ENCODE measurements at places on chromosomes 1 and 21. TPM values are rescaled to one million over a fixed set of nuclear protein-coding genes. Genes with fewer than 3 reads are reported as not detected.

- no peak for DNase-seq
Measured at GRCh38 chr1:245995474-245995873, 511.6 kb downstream of the SMYD3 start.

GRCh38 chr1:203379825-203380224, 28.9 kb upstream of the FMOD start:
- no peak for DNase-seq

- no peak for DNase-seq
Measured at GRCh38 chr1:88016947-88017346, 667.1 kb upstream of the PKN2 start.

DNA sequence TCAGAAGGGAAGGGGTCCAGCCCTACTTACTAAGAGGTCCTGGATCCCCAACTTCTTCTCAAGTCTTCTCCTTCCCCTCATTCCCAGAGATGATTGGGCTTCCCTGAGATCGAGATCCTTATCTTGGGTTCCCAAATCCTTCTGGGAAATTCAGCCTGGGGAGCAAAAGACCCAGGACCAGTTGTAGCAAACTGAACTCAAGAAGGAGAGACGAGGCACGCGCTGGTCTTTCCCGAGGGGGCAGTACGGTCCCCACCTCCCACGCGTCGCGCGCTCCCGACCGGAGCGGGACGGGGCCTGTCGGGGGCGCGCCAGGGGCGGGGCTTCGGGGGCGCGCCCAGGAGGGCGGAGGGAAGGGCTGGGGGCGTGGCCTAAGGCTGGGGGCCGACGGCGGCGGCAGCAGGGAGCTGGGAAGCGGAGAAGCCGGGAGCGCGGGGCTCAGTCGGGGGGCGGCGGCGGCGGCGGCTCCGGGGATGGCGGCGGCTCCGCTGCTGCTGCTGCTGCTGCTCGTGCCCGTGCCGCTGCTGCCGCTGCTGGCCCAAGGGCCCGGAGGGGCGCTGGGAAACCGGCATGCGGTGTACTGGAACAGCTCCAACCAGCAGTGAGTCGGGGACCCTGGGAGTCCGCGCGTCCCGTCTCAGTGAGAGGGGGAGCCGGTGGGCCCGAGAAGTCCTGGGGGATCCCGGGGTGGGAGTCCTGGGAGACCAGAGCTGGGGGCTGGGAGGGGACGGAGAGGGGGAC, at the start of gene EFNA3:
Gene EFNA3 (plus strand): TSS at position 369 of the 741 bp plus-strand sequence. CDS start 105 bp downstream, at position 474.
- DNase-seq, result no peak

DNA sequence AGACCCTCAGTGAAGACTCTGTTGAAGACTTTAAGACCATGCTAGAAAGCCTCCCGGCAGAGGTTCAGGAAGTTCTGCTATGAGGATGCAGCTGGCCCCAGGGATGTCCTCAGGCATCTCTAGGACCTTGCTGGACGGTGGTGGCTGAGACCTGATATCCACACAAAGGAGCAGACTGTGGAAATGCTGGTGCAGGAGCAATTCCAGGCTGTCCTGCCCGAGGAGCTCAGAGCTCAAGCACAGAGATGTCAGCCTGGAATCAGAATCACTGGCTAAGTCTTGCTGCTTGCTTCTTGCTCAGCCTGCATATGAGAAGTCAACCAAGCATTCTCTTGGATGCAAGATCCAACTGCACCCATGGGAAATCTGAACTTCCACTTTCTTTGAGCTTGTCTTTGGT, 22.0 kb upstream of the CDC42 start:
- DNase-seq, result no peak

- DNase-seq, result no peak
Measured at GRCh38 chr1:103256490-103256889, 148.2 kb upstream of the COL11A1 start.

DNA sequence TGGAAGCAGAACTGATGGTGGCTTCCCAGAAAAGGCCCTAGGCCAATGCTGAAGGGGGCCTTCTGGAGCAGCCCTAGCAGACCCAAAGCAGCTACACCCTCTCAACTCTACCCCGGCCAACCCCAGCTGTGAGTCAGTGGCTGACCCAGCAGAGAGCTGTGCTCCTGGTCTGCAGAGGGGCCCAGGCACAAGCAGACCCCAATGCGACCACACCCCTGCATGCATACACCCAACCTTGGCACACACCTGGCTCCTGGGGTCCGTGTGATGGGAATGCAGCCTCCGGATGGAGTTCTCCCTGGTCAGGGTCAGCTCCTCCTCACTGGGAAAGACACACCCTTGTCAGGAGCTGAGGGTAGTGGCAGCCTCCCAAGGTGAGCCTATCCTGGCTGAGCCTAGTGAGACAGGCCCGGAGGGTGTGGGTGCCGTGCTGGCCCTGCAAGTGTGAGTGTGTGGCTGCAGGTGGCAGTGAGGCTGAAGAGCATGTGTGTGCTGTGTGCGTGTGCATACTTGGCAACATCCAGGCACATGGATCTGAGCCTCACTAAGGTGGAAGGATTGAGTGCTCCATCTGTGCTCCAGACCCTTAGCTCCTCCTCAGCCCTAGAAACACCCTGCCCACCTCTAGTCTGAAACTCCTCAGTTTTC, 3.9 kb upstream of the ARHGAP30 start:
- DNase-seq, result no peak

DNA sequence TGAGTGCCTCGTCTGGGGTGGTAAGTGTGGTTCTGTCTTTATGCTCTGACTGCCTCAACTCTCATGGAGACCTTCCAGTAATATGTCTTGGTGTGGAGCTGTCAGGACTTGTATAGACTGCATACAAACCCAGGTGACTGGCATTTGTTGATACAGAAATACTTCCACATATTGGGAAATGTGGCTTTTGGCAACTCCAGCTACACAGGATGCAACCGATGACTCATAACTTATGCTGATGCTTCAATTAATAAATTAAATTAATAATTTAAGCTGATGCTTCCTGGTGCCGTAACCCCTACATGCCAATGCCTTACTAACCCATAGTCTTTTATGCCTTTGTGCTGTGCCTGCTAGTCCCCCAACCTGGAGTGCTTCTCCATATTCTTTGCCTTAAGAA, 72.3 kb upstream of the ARTN start:
- DNase-seq, result no peak

GRCh38 chr1:10818262-10819197, 22.1 kb upstream of the CASZ1 start:
- DNase-seq, result no peak

GRCh38 chr1:221309723-221310122, 430.5 kb downstream of the HLX start:
- no peak for DNase-seq

DNA sequence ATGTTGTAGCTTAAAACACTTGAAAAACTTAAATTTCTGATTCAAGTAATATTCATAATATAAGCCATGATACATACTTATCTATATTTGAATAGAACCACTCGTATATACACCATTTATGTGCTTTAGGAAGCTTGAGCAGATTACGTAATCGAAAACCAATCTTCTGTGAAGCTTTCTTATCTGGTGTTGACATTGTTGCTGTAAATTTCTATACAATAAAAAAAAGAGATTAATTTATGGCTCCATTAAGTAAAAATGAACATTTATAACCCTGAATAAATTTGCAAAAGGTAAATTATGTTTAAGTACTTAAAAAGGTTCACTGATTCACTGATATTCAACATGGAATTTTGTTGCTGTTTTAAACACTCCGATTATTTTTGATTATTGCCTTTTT, 21.4 kb downstream of the LIN9 start:
- no peak for DNase-seq

DNA sequence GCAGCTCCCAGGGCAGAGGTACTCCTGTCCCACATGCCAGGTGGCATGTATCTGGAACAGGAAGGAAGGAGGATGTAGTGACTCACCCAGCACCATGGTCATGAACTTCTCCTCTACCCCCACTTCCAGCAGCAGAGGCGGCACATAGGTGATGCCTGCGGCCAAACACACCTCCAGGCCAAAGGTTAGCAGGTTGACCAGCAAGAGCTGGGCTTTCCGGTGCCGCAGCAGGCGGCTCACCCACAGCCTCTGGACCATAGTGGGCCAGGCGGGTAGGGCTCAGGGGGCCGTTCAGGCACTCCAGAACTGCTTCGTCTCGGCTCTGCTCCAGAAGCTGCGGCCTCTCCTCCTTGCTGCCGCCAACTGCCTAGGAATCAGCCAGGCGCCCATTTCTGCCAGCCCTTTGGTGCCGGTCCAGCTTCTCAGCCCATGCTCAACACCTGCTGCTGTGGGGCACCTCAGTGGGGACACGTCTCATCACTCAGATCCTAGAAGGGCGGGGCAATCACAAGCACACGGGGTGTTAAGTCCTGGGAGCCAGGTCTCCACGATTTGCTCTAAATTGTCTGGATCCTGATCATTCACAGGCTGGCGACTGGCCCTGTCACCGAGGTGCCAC, 15.8 kb downstream of the SLC45A3 start:
- DNase-seq, result no peak

DNA sequence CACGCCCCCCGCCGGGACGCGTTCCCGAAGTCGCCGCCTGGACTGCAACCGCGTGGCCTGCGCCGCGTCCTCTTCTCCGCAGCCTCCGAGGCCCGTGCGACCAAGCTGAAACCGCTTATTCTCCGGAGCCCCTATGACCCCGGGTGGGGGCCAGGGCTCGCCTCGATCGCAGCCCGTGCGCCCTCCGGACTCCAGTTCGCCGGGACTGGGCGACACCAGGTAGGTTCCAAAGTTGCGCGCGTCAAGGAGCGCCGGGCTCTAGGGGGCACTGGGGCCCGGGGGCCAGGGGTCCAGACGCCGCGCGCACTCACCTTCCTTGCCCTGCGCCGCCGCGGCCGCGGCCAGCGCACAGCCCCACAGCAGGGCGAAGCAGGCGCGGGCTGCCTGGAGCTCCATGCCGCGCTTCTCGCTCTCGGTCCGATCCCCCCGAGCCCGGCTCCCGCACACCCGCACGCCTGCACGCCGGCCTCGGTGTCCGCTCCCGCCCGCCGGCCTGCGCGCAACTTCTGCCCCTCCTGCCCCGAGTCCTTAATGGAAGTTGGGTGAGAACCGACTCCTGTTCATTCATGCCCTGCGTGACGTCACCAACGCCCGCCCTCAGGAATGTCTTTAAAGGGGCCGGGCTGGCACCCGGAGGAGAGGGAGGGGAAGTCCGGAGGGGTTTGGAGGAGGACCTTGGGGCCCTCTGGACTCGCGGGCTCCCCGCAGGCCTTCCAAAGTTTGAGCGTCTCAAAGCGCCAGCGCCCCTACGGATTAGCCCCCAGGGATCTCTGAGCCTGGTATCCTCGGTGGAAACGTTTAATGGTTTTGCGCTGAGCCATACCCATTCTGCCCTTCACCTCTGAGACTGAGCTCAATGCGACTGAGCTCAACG, at the start of gene EPHA2:
Gene EPHA2 (minus strand): TSS at position 533 of the 874 bp plus-strand sequence. CDS start 137 bp downstream, at position 396.
- DNase-seq, result peak; percentile 84

DNA sequence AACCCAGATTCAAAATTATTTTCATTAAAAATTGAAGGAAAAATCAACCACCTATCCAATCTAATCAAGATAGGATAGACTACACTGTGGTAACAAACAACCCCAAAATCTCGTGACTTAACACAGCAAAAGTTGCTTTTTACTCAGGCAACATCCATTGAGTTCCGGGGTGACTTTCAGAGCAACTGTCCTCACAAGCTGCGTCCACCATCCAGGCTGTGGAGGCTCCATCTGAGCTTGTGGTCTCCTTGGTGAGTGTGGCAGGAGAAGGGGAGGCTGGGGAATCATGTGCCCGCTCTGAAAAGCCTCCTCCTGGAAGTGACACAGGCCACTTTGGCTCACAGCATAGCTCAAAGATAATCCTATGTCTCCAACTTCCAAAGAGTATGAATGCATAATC, 52.4 kb downstream of the CD2 start:
- DNase-seq, result no peak

DNA sequence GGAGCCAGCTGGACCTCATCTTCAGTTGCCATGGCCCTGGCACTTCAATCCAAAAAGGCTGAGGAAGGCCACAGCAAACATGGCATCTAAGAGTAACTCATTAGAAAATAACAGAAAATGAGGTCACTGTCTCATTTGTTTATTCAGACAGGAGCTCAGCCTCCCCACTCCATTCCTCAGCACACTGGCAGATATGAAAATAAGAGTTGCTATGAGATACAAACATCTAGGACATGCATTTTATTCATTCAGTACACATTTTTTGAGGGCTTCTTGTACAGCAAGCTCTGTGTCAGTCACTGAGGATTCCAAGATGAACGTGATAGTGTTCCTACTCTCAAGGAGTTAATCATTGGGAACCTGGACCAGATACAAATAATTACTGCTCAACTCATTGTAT, 32.7 kb upstream of the TMEM125 start:
- DNase-seq, result no peak

GRCh38 chr1:96492236-96492635, 229.3 kb upstream of the PTBP2 start:
- no peak for DNase-seq

GRCh38 chr1:55877437-55878232, 662.5 kb upstream of the USP24 start:
- no peak for DNase-seq

- DNase-seq, result no peak
Measured at GRCh38 chr1:154784924-154785531, 85.1 kb downstream of the KCNN3 start.

DNA sequence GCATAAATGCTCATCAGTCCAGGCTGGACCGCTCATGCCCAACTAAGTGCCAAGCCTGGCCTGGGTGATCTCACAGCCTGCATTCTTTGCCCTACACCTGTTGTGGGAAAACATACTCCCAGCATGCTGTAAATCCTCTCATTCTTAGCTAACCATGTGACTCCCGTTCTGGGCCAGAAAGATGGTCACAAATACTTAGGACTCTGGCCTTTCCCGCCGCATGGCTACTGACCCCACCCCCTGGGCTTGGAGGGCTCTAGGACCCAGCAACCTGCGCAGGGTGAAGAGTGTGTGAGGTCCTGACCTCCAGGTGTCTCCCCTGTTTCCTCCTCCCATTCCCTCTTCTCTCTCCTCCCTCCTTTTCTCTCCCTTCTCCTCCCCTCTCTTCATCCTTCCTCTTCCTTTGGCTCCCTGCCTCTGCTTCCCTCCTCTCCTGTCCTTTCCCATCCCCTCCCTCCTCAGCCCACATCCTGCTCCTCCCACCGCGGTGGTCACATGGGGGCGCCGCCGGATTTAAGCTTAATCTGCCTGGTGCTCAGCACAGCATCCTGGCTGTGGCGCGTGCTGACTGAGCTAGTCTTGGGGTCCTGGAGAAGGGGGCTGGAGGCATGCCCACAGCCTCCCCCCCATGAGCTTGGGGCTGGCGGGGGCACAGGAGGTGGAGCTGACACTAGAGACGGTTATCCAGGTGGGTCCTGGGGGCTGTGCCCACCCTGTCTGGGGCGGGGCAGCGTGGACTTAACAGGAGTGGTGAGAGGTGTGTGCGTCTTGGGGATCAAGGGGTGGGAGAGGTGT, at the start of gene CROCC:
Gene CROCC (plus strand): TSS at position 541 of the 795 bp plus-strand sequence. CDS start 88 bp downstream, at position 629.
- DNase-seq, result no peak

- no peak for DNase-seq
Measured at GRCh38 chr1:93716941-93717368, 35.3 kb upstream of the BCAR3 start.

DNA sequence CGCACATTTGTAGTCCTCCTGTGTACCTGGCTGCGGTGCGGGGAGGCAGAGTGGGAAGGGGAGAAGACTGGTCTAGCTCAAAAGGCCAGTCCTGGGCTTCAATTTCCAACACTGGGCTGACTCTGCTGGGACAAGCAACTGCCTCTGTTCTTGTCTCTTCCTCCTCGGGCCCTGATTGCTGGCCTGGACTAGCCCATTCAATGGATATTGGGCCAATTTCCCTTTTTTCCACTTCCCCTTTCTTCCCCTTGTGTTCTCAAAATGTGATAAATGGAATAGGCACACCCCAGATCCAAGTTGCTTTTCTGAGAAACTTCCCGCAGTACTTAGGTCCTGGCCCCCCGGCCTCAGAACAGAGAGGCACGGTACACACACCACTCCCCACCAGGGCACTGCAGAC, 48.2 kb downstream of the SPSB1 start:
- DNase-seq, result no peak

Gene CCDC190
- not detected for polyA plus RNA-seq

Gene SYT14
- polyA plus RNA-seq, result 0.39 TPM

Gene CFHR1
- 3.7 TPM for polyA plus RNA-seq

Gene NCF2
- polyA plus RNA-seq, result 10.2 TPM

Gene SPRR1B
- not detected for polyA plus RNA-seq

Gene TMPRSS3
- polyA plus RNA-seq, result 2.1 TPM
